CD14-positive monocyte (primary cell): ENCODE measurements at places on chromosomes 4 and X.

- DNase-seq = no peak
Observed at GRCh38 chr4:41260116-41260733, 3.5 kb downstream of the UCHL1 start.

DNA sequence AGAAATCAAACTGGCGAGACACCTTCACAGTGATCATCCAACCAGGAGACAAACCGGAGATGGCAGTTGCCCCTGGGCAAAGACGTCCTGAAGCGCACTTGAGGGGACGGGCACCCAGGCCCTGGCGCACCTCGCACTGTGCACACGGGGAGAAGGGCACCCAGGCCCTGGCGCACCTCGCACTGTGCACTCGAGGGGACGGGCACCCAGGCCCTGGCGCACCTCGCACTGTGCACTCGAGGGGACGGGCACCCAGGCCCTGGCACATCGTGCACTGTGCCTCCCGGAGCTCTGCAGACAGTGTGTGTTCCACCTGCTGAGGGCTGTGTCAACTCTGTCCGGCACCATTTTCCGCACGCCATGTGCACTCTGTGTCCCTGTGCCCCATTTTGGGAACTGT lies 34.6 kb upstream of the CPLX1 start:
- no peak for DNase-seq

DNA sequence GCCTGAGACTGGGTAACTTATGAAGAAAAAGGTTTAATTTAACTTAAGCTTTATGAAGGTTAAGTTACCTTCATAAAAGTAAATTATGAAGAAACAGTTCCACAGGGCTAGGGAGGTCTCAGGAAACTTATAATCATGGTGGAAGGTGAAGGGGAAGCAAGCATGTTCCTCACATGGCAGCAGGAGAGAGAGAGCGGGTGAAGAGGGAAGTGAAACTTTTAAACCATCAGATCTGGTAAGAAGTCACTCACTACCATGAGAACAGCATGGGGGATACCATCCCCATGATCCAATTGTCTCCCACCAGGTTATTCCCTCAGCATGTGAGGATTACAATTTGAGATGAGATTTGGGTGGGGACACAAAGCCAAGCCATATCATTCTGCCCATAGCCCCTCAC lies 944.7 kb upstream of the NDST4 start:
- no peak for DNase-seq

GRCh38 chr4:41050880-41051775 lies 163.2 kb downstream of the APBB2 start:
- DNase-seq = no peak

GRCh38 chr4:184825141-184825895 lies 450 bp downstream of the ACSL1 start:
- DNase-seq = no peak

DNA sequence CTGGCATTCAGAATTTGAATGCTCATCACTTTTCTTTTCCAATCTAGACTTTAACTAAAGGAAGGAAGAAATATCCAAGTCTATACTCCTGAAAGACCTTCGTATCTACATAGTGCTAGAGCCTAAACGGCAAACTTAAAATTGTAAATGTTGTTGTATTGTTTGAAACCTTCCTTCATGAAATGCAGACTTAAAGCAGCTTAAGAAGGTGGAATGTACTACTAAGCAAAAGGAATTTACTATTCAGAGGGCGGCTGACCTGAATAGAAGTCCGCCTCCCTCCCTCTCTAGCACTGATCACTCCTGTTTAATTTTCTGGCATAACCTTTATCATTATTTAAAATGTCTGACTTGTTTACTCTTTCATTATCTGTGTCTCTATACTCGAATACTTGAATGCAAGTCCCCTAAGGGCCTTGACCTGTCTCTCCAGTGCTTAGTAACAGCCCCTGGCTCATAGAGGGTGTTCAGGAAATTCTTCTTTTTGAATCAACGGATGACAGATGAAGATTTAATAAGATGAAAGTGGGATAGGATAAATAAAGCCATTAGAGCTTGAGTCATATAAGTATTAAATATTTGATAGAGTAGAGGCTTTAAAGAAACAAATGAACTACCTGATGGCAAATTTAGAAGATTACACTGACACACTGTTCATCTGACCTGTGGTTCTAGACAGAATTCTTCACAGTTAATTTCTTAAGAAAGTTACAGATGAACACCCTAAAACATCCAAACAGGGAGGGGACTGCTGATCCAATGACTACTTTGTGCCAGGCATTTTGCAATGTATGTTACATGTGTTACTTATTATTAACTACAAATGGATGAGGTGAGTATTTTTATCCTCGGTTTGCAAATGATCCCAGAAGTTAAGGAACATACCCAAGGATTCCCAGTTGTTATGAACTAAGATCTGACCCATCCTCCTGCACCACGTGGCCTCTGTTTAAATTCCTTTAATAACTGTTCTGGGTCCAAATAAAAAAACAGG lies 20.2 kb upstream of the RBPJ start:
- no peak for DNase-seq
